ENCODE measurements at places on chromosomes 4 and X.
A peak's percentile ranks its signal among the peaks of the same experiment; 100 is the strongest.

DNA sequence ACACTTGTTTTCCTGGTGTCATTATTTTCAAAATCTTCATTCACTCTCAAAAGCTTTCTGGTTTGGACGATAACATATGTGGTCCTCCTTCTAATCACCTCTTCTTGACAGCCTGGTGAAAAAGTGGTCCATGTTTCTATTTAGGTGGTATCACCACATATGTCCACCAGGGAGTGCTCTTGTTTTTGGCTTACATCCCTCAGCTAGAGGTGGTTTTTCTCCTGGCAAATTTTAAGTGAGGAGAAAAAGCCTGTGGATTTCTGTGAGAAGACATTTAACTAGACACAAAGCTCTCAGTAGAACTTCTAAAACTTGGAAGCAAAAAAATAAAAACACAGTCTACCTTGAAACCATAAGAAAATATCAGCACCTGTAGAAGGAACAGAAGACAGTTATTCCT is 58.0 kb upstream of the FRMPD4 start:
- DNase-seq = no peak

GRCh38 chrX:122501652-122502051 is 682.4 kb upstream of the GRIA3 start:
- no peak for DNase-seq

DNA sequence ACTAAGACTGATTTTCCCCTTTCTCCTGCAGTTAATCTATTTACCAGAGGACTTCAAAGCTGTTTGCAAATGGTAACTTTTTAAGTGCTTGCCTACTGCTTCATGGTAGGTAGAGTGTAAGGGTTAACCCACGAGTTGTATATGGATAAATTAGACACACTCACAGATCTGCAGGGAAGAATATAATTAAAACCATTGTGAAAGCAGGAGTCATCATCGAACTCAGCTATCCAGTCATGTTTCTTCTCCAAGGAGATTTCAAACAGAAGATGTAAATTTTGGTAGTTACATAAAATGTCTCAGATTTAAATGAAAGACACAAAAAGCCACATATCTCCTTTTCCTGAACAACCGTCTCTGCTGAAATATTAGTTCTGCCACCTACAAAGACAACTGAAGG is 549 bp upstream of the XG start:
- no peak for DNase-seq

GRCh38 chr4:40321574-40322275 is 13.4 kb upstream of the CHRNA9 start:
- no peak for DNase-seq

DNA sequence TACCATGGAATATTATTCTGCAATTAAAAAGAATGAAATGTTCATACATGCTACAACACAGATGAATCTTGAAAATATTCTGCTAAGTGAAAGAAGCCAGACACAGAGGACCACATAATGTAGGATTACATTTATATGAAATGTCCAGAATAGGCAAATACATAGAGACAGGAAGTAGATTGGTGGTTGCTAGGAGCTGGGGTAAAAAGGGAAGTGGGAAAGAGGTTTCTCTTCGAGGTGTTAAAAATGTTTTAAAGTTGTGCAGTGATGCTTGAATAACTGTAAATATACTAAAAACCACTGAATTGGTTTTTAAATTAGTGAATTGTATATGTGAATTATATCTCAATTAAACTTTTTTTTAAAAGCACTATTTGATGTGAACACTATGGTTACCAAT is 3.6 kb upstream of the NXT2 start:
- no peak for DNase-seq

DNA sequence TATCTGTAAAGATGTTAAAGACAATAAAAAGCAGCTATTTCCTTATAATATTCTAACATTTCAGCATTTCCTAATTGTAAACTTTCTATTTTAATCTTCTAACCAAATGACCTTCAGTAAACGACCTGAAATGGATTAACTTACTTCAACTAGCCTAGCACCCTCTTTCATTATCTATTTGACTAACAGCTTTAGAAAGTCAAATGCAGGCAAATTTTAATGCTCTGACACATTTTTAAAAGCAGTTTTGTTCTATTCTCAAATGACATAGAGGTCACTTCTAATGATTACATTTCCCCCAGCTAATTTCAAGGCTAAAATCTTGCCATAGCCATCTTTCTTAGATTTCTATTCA is 41.9 kb downstream of the SLC7A11 start:
- DNase-seq = no peak

DNA sequence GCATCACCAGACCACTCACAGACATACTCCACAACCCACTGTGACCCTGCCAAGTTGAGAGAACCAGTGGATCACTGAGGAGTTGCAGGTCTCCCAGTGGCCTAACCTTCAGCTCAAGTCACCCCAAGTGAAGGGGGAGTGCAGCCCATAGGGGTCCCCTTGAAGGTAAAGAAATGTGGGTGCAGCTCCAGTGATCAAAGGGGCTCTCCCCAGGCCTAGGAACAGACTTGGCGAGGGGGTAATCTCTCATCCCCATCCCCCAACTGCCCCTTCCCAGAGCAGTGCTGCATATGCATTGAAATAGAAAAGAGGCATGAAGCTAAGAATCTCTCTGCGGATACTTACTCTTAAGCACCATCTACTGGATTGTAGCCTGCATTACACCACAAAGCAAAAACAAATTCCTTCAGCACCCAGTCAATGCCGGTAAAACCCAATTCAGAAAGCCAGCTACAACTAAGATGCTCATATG is 27.0 kb downstream of the MAGEE1 start:
- no peak for DNase-seq

DNA sequence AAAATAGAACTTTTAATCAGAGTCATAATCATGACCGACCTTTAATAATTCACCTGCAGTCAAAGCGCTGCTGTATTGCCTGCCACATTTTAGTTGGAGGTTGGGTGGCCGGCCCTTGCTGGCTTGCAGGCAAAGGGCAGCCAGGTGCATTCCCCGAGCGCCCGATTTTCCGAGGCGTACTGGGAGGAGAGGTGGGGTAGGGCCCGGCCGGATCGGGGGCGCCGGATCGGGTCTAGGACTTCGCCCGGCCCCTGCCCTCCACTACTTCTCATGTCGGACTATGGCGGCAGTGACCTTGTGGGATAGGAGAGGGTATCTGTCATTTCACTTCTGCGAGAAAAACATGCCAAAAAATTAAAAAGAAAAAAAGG is 2.5 kb upstream of the RS1 start:
- DNase-seq = no peak

- no peak for DNase-seq
Observed at GRCh38 chr4:169802873-169803272, 45.1 kb upstream of the HPF1 start.

- DNase-seq = no peak
Observed at GRCh38 chrX:129653971-129654651, 645 bp downstream of the APLN start.

DNA sequence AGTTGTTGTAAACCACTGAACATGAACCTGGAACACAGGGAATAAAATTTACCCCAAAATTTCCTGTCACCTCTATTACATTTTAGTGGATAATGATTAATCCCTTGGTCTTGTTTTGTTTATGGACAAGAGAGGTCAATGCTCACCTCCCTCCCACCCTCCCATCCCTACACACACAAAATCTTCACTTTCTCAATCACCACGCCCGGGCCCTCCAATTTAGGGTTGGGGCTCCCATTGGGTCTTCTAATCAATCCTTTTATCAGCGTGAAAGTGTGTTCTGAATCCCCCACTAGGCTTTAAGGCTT is 23.1 kb downstream of the ABCG2 start:
- no peak for DNase-seq

GRCh38 chr4:110840221-110840654 is 217.4 kb upstream of the PITX2 start:
- DNase-seq = no peak

DNA sequence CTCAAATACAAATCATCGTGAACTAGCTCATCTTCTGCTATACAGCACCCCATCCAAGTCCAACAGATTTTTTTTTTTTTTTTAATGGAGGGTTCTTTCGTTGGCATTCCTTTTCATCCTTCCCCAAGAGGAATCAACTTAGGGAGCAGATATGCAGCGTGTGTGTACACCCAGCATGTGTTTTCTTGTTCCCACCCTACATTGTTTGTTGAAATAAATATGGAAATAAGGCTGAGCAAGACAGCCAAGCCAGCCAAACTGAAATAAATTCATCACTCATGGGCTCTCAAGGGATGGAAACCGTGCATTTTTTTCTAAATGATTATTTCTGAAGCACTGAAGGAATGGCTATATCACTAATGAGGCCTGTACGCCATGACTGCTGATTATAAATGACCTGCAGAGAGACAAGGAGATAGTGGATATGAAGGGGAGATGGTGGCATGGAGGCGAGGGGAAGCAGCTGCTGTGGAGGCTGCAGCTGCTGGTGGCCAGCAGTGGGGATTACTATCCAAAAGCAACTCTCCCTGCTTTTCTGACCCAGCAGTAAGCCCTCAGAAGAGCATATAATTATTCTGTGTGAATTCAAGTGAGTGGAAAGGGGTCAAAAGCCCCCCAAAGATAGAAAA is 173.9 kb downstream of the MGST2 start:
- no peak for DNase-seq

- DNase-seq = no peak
Observed at GRCh38 chr4:61220556-61220955, 20.4 kb downstream of the ADGRL3 start.

GRCh38 chr4:22607382-22607781 is 85.4 kb upstream of the GBA3 start:
- no peak for DNase-seq

- DNase-seq = no peak
Observed at GRCh38 chr4:176539091-176539784, 219.5 kb downstream of the SPCS3 start.

DNA sequence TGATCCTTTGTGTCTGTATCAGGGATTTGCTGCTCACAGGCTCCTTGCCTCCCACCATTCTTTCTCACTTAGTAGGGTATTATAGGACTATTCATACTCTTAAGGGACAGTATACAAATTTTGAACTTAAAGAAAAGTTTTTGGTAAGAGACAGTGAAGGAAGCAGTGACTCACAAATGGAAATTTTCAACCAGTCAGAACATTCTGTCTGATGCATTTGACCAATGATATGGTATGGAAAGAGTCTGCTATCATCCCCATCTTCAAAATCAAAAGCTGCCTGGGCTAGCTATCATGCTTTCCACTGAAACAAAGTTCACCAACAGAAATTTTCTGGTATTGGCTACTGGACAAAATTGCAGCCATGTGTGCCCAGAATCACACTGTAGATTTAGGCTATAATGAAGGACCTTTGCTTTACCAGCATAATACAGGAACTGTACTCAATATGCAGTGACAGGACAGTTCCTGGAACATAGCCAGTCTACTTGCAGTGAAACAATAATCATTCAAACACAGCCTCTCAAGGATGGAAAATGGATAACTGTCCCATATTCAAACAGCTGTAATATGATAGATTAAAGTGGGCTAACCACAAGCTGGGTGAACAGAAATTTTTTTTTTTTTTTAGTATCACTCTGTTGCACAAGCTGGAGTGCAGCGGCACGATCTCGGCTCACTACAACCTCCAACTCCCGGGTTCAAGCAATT is 109.0 kb upstream of the ACSL4 start:
- no peak for DNase-seq

GRCh38 chr4:93540562-93540961 is 288.0 kb upstream of the ATOH1 start:
- no peak for DNase-seq

DNA sequence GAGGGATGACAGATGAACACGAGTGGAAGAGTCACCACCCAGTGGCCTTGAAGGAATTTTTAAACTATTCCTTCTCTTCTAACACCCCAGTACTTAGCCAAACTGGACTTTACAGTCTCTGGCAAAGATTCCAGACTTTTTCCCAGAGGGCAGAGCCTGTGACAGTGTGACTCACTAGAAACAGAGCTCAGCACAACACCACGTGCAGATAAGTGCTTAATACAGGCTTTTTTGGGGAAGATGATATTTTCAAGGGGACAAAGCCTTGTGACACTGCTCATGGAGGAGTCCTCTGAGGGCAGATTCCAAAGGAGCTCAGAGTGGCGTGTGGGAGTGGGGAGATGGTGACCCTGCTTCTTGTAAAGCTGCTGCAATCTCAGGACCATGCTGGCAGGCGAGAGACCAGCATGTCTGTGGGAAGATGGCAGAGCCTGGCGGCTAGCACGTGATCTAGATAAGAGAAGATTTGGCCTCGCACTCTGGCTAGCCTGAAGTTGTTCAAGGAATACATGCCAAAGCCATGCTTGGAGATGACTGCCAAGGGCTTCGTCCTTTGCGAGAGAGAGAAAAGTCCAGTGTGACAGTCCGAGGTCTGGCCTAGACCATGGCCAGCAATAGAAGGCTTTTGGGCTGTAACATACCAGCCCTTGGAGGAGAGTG is 2.4 kb downstream of the RAB33A start:
- DNase-seq = no peak

- peak; percentile 43 for DNase-seq
Observed at GRCh38 chr4:101419336-101420135, 72.2 kb upstream of the PPP3CA start.

DNA sequence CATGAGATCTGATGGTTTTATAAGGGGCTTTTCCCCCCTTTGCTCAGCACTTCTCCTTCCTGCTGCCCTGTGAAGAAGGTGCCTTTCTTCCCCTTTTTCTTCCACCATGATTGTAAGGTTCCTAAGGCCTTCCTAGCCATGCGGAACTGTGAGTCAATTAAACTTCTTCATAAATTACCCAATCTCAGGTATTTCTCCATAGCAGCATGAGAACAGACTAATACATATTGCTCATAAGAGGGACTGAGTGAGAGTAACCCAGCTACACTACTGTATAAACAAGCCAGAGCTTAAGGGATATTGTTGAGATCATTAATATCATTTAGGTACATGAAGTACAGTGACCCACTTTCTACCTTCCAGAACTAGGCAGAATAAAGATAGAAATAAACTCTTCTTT is 102.9 kb downstream of the TEX13A start:
- no peak for DNase-seq

GRCh38 chr4:183263787-183264386 is 56.2 kb downstream of the CLDN22 start:
- no peak for DNase-seq

All from CD8-positive, alpha-beta memory T cell (primary cell).